ENCODE measurements at places on chromosomes 6 and 20. TPM values are rescaled to one million over a fixed set of nuclear protein-coding genes. Genes with fewer than 3 reads are reported as not detected.

TBX18 gene
- total RNA-seq, result not detected

UST gene
- total RNA-seq, result 6.6 TPM

ENPP1 gene
- total RNA-seq, result 0.42 TPM

PRRT1 gene
- total RNA-seq, result not detected

HUS1B gene
- total RNA-seq, result 0.49 TPM

JAG1 gene
- 145 TPM for total RNA-seq

SNAI1 gene
- not detected for total RNA-seq

PSORS1C2 gene
- total RNA-seq, result 0.33 TPM

PRPH2 gene
- 0.14 TPM for total RNA-seq

MYBL2 gene
- 47.8 TPM for total RNA-seq

SLC35F1 gene
- total RNA-seq, result not detected

MAS1 gene
- not detected for total RNA-seq

RIPOR3 gene
- total RNA-seq, result 0.56 TPM

MLIP gene
- total RNA-seq, result not detected

SPATS1 gene
- not detected for total RNA-seq

CBLN4 gene
- total RNA-seq, result not detected

IL17A gene
- not detected for total RNA-seq

OR10C1 gene
- total RNA-seq, result not detected

All from airway epithelial cell (primary cell).